ENCODE measurements at places on chromosomes 2 and 18.

GRCh38 chr2:43438858-43439655 is 156.8 kb downstream of the THADA start:
- no peak for DNase-seq

DNA sequence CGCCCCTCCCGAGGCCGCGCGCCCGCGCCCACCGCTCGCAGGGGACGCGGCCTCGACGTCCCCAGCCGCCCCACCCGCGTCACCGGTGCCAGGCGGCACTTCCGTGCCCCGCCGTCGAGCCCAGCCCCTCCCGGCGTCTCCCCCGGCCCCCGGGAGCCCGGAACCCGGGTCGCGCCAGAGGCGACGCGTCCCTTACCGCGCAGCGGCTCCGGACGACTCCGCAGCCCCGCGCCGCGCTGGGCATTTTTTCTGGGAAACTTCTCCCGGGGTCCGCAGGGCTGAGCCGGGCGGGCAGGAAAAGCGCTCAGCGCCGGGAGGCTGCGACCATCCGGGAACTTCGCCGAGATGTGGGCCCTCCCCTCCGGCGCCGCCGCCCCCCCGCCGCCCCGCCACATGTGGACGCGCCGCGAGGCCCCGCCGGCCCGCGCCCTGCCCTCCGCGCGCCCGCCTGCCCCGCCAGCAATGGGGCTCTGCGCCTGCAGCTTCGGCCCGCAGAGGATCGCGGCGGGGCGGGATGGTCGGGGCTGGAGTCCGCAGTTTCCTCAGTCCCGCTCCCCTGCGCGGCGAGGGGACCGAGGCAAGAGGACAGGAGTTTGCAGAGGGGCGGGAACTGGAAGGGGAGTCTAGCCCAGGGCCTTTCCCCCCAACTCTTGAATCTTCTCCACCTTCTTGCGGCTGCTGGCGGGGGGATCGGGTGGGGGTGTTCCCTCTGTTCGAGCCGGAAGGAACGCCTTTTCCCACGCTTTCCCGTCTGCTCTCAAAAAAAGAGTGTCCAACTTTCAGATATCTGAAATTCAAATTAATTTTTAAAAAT is 81.5 kb downstream of the CHRNA1 start:
- peak; percentile 19 for DNase-seq

DNA sequence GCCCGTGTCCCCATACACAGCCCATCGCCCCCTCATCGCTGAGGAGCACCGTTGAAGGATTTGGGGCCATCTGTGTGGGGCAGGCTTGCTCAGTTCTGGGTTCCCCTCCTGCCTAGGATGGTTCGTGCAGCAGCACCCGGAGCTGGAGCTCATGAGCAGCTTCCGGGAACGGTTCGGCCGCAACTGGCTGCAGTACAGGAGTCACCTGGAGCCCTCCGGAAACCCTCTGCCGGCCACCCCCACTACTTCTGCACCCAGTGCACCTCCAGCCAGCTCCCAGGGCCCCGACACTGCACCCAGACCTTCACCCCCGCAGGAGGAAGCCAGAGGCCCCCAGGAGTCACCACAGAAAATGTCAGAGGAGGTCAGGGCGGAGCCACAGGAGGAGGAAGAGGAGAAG is 10.3 kb downstream of the STK11IP start:
- DNase-seq = no peak

- DNase-seq = no peak
Measured at GRCh38 chr2:235371018-235371417, 122.8 kb upstream of the AGAP1 start.

DNA sequence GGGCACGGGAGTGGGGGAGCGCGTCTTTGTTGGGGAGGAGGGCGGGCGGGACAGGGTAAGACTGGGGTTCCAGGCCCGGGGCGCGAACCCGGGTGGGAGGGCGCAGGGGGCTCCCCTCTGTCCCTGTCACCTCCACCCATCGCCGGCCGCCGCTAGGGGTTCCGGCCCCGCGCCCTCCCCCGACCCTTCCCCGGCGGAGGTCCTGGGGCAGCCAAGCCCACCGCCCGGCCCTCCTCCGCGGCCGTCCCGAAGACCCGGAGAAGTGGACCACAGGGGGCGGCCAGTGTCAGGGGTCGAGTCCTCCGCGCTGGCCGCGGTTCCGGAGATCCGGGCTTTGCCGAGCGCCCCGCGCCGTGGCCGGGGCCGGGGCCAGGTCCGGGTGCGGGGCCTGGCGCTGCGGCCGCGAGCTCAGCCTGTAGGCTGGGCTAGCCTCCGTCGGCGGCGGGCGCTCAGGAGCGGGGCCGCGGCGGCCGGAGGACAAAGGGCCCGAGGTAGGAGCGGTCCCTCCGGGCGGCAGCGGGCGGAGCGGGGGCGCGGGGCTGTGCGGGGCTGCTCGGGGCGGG is 16.6 kb upstream of the E2F6 start:
- no peak for DNase-seq

- DNase-seq = no peak
Measured at GRCh38 chr2:179106676-179107428, 56.9 kb upstream of the CCDC141 start.

GRCh38 chr2:230863442-230864121 is 1.2 kb upstream of the ITM2C start:
- no peak for DNase-seq

- no peak for DNase-seq
Measured at GRCh38 chr18:6156446-6156845, 258.3 kb downstream of the L3MBTL4 start.

DNA sequence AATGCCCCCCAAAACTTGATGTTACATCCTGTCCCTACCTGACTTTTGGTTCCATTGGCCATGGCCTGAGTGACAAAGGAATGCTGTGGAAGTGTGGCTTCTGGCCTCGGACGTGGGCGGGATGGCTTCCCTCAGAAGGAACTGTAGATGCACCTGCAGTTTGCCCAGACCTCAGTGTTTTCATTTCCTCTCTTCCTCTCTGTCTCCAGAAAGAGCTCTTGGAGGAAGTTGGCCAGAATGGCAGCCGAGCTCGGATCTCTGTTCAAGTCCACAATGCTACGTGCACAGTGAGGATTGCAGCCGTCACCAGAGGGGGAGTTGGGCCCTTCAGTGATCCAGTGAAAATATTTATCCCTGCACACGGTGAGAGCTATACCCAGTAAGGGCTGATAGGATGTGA is 61.0 kb upstream of the TMEM87B start:
- DNase-seq = no peak

DNA sequence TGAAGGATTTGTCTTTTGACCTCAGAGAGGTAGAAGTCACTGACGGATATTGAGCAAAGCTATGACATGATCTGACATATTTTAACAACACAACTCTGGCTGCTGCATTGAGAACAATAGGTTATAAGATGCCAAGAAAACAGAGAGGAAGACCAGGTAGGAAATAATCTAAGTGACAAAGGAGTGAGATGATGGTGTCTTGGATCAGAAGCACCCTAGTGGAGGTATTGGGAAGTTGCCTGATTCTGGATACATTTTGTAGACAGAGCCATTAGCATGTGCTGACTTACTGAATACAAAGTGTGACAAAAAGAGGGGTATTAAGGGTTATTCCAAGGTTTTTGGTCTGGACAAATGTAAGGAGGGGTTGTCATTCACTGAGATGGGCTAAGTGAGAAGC is 1438.1 kb downstream of the DPP10 start:
- no peak for DNase-seq

GRCh38 chr2:178484245-178485041 is 4.2 kb downstream of the PLEKHA3 start:
- DNase-seq = no peak

- DNase-seq = no peak
Measured at GRCh38 chr18:37430357-37431076, 135.1 kb downstream of the CELF4 start.

- no peak for DNase-seq
Measured at GRCh38 chr2:160372010-160372356, 121.6 kb downstream of the RBMS1 start.

GRCh38 chr2:233023761-233024410 is 8.6 kb upstream of the NEU2 start:
- DNase-seq = no peak

- DNase-seq = no peak
Measured at GRCh38 chr18:6721755-6722154, 7.8 kb upstream of the ARHGAP28 start.

GRCh38 chr2:122704109-122704563 is 948.7 kb downstream of the TSN start:
- DNase-seq = no peak

- no peak for DNase-seq
Measured at GRCh38 chr18:50847192-50847591, 27.4 kb upstream of the MRO start.

DNA sequence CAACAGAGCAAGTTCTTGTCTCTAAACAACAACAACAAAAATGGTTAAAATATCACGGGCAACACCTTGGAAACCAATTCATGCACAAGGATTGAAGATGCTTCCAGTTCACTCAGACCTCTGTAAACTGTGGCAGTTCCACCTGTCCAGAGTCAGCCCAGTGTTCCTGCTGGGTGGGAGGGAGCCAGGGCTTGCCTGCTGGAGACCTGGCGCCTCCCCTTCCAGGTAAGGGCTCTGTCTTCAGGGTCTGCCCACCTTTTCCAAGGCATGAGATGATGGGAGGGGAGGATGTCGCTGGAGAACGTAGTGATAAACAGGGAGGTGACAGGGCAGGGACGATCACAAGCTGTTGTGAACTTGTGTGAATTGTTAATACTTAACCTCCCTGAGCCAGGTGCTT is 9.8 kb upstream of the GPC1 start:
- DNase-seq = no peak

- DNase-seq = no peak
Measured at GRCh38 chr2:144587306-144587705, 67.4 kb upstream of the ZEB2 start.

DNA sequence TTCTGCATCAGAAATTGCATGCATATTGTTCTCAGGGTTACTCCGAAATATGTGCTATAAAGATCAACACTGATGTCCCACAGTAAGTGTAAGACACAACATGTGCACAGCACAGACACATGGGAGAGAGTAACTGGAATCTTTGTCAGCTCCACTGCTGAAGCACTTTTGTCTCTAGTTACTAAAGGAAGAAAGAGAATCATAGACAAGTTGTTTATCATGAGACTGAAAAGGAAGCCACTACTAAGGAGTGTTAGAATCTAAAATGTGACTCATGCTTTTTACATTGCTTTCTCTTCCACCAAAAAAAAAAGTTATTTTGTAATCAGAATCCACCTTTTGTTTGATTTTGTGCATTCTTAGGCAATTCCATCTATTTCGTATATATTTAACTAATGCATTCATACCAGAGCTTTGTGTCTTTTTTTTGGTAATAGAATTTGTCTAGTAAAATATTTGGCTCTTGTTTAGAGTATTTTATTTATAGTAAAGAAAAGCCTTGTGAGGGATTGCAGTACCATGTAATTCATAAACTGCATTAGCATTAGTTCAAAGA is 502.4 kb downstream of the FBXO15 start:
- DNase-seq = no peak

DNA sequence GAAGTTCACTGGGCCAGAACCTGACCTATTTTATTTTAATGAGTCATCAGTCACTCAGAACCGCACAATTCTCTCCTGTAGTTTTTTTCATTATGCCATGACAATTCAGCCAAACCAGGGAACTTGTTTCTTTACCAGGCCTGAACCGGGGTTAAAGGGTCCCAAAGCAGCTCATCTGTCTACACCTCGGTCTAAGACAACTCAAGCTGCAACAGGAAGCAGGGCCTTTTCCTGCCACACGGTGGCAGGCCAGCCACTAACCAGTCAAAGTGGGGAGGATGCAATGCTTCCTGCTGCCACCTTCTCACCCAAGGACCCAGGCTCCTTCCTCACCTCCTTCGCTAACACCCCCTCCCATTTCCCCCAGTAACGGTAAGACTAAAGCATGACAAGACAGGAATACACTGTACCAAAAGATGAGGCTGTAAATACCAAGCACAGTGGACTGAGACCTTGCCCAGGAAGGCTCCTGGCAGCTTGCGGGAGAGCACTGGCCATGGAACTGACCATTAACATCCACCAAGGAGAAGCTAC is 56.7 kb upstream of the ACKR3 start:
- no peak for DNase-seq

- DNase-seq = no peak
Measured at GRCh38 chr2:70388128-70388527, 86.3 kb upstream of the FAM136A start.

DNA sequence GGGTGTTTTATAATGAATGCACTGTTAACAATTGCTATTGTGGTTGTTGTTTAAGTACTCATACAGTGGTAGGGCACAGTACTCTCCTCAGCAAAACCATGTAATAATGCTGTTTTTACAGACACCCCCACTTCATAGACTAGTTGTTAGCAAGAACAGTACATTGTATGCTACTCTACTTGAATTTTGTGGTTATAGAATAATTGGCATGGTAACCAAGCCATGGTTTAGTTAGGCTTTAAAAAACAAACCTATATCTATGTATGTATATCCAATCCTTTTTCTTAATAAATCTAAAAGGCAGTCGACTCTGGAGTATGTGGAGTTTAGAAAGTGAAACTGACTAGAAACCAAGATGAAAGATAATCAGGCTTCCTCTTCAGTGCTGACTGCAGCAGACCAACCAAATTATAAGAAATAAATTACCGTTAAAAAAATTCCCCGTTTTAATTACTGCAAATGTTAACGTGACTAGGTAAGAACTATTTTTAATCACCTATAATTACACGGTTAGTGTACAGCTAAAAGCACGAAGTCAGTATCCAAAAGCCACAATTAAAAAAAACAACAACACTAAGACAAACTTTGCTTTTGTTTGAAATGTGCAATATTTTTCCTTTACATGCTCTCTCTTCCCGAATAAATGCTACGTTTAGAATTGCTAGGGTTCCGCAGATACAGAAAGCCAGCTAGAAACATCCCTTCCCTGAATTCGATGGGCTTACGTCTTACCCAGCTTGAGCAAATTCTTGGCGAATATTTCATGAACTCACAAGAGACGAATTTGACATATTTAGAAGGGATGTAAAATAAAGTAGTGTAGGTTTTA is 113.3 kb upstream of the SERTAD2 start:
- no peak for DNase-seq

DNA sequence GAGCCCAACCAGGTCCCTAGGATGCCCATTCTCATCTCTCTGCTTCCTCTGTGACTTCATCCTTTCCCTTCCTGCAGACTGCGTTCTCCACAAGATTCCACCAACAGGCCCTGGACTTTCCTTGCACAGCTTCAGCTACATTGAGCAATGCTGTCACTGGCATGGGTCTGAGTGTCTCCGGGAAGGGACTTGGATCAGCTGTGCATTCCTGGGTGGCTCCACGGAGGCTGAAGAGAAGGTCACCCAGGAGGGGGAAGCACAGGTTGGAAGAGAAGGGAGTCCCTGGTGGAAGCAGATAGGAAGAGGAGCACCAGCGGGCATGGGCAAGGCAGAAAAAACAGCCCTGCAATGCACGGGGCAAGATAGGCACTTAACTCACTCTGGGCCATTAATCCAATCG is 140.5 kb downstream of the UXS1 start:
- no peak for DNase-seq

GRCh38 chr2:173931751-173932150 is 33.4 kb downstream of the SP3 start:
- DNase-seq = no peak
